Articular chondrocyte of knee joint (primary cell): ENCODE measurements at places on chromosomes 16 and 17. TPM values are rescaled to one million over a fixed set of nuclear protein-coding genes. Genes with fewer than 3 reads are reported as not detected.

The KRT36 gene
- total RNA-seq = not detected in 2 replicates

The WNK4 gene
- under 0.01 TPM in 1 of 2 replicates, not detected in the other for total RNA-seq

The C17orf67 gene
- 0.39 and 0.76 TPM in 2 replicates for total RNA-seq

The LGALS9 gene
- total RNA-seq = 0.22 and 0.78 TPM in 2 replicates

The DUSP3 gene
- 52.2 and 58.4 TPM in 2 replicates for total RNA-seq

The IRX3 gene
- 7.5 and 10.3 TPM in 2 replicates for total RNA-seq

The RNF222 gene
- not detected in 2 replicates for total RNA-seq

The OR2C1 gene
- 0.11 TPM in 1 of 2 replicates, not detected in the other for total RNA-seq

The TBC1D3 gene
- not detected in 2 replicates for total RNA-seq

The KRTAP4-5 gene
- total RNA-seq = not detected in 2 replicates

The TMC8 gene
- total RNA-seq = not detected in 2 replicates

The ZNF423 gene
- total RNA-seq = 1.0 and 3.4 TPM in 2 replicates

The ABCC6 gene
- 1.3 and 1.8 TPM in 2 replicates for total RNA-seq

The ACSM2A gene
- total RNA-seq = not detected in 2 replicates

The KRTAP4-9 gene
- not detected in 2 replicates for total RNA-seq

The AGRP gene
- not detected in 2 replicates for total RNA-seq

The CDH11 gene
- total RNA-seq = 278 and 468 TPM in 2 replicates

The CACNA1G gene
- 1.1 and 1.3 TPM in 2 replicates for total RNA-seq

The EFCAB13 gene
- total RNA-seq = 7.6 and 8.5 TPM in 2 replicates

The TMEM114 gene
- total RNA-seq = not detected in 2 replicates

The PRSS8 gene
- total RNA-seq = not detected in 2 replicates

The ALOXE3 gene
- total RNA-seq = not detected in 2 replicates

The GDPD3 gene
- total RNA-seq = 0.54 and 1.4 TPM in 2 replicates

The SOX8 gene
- 0.91 and 3.1 TPM in 2 replicates for total RNA-seq

The EPOP gene
- 1.1 and 1.7 TPM in 2 replicates for total RNA-seq

The SLC38A8 gene
- not detected in 2 replicates for total RNA-seq

The UMOD gene
- not detected in 2 replicates for total RNA-seq

The KRTAP1-5 gene
- total RNA-seq = 1.3 and 11.6 TPM in 2 replicates

The KRTAP1-3 gene
- not detected in 2 replicates for total RNA-seq

The CLEC18B gene
- total RNA-seq = not detected in 2 replicates

The SOX15 gene
- 0.11 and 0.26 TPM in 2 replicates for total RNA-seq

The MYCBPAP gene
- total RNA-seq = 1.8 and 2.5 TPM in 2 replicates

The ZP2 gene
- total RNA-seq = not detected in 2 replicates

The NPIPA2 gene
- 0.22 and 0.52 TPM in 2 replicates for total RNA-seq

The SHCBP1 gene
- 11.6 and 16.5 TPM in 2 replicates for total RNA-seq

The GEMIN4 gene
- 10.2 and 12.4 TPM in 2 replicates for total RNA-seq

The HCRT gene
- not detected in 2 replicates for total RNA-seq

The ZNF200 gene
- 9.3 and 9.8 TPM in 2 replicates for total RNA-seq

The CFAP97D1 gene
- total RNA-seq = not detected in 2 replicates

The CLEC19A gene
- total RNA-seq = not detected in 2 replicates

The CIITA gene
- total RNA-seq = 1.1 and 1.6 TPM in 2 replicates

The KCNJ16 gene
- total RNA-seq = not detected in 2 replicates

The FGF11 gene
- 0.76 and 0.91 TPM in 2 replicates for total RNA-seq

The WDR81 gene
- 21.4 and 27.4 TPM in 2 replicates for total RNA-seq

The GCGR gene
- total RNA-seq = not detected in 2 replicates

The NPB gene
- total RNA-seq = 0.13 and 0.43 TPM in 2 replicates

The UBB gene
- total RNA-seq = 1,186 and 1,336 TPM in 2 replicates

The NEK8 gene
- 3.9 and 4.8 TPM in 2 replicates for total RNA-seq

The SEPTIN12 gene
- not detected in 2 replicates for total RNA-seq

The ARHGAP44 gene
- total RNA-seq = 1.6 and 3.1 TPM in 2 replicates

The CCL4 gene
- total RNA-seq = not detected in 2 replicates

The MCRIP2 gene
- 9.1 and 12.9 TPM in 2 replicates for total RNA-seq

The C1QTNF8 gene
- 0.65 TPM in 1 of 2 replicates, not detected in the other for total RNA-seq

The SLC16A13 gene
- 0.22 and 0.52 TPM in 2 replicates for total RNA-seq

The HOXB6 gene
- not detected in 2 replicates for total RNA-seq
